ENCODE measurements at places on chromosomes 2 and 18. TPM values are rescaled to one million over a fixed set of nuclear protein-coding genes. Genes with fewer than 3 reads are reported as not detected.
A peak's percentile ranks its signal among the peaks of the same experiment; 100 is the strongest.

LINC00305 gene
- not detected for total RNA-seq

SERPINB11 gene
- not detected for total RNA-seq

AP1S3 gene
- total RNA-seq, result 12.8 TPM

IKZF2 gene
- total RNA-seq, result 1.7 TPM

GPR75 gene
- total RNA-seq, result 0.35 TPM

C1QL2 gene
- total RNA-seq, result not detected

CNGA3 gene
- not detected for total RNA-seq

EVX2 gene
- total RNA-seq, result not detected

NT5C1B gene
- total RNA-seq, result not detected

DNA sequence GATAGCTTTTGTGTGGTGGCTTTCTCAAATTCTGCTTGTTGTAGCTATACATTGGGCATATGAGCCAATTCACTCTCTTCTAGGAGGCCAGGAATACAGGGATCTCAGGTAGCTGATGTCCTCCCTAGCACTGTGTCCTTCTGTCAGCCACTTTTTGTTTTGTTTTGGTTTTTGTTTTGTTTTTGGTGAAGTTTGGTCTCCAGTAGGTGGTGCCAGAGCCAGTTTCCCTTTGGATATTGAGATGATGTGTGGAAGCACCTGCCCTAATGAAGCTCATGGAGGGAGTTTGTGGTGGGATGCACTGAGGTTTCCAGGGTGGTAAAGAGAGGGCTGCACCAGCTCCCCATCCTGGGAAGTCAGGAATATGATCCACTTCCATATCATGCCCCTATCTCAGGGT, 100.5 kb upstream of the VWC2L start:
- DNase-seq, result no peak

DNA sequence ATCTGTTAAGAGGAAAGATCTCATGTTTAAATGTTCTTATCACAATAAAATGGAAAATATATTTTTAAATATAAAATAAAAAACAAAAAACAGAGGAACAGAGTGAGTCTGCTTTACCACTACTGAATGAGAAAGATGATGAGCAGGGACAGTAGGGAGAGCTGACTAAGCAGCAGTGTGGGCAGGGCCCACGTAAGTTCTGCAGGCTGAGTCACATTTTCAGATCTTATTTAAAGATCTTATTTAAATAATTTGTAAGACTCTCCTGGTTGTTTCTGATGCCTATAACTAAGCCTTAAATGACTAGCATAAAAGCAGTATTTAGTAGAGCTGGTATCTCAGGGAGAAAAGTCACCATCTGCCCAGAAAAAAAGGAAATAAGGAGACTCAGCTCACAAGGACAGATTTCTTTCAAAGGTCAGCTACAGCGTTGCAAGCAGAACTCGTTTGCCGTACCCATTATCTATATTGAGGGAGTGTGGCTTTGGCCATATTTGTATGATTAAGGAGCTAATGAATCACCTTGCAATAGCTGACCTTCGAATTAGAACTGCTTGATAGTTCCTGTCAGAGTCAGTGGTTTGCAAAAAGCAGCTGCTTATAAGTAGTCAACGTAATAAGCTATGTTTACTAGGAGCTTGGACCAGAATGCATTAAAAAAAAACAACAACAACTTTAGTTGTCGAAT, 322.1 kb upstream of the CHAC2 start:
- DNase-seq, result no peak

- DNase-seq, result no peak
These were observed 47.5 kb downstream of the TRIB2 start for GRCh38 chr2:12764075-12764730.

DNA sequence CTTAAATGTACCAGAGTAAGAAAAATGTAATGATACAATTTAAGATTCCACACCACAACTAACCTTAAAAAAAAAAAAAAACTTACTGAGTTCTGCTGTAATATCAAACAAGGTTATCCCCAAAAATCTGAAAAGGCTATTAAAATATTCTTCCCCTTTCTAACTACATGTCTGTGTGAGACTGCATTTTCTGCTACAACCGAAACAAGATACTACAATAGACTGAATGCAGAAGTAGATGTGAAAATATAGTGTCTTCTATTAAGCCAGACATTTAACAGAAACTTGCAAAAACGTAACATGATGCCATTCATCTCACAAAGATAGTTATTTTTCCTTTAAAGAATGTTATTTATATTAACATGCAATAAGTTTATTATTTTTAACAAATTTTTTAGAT, 16.2 kb downstream of the SS18 start:
- DNase-seq, result no peak

DNA sequence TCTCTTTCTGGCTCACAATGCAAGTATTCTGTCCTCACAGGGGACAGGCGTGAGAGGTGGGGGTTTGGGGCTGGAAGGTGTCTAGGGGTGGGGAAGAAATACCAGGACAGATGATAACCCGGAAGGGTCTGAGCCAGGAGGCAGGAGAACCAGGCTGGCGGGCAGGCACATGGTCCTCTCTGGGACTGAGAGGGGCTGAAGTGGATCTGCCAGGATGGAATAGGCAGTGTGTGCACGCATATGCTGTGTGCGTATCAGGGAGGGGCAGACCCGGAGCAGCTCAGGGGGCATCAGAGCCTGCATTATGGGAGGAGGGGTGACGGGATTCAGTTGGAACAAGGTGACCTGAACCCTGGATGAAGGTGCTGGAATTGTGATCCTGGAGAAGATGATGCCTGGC, 157.3 kb downstream of the DYSF start:
- DNase-seq, result no peak

GRCh38 chr2:105761931-105762515, 17.3 kb downstream of the NCK2 start:
- DNase-seq, result no peak

DNA sequence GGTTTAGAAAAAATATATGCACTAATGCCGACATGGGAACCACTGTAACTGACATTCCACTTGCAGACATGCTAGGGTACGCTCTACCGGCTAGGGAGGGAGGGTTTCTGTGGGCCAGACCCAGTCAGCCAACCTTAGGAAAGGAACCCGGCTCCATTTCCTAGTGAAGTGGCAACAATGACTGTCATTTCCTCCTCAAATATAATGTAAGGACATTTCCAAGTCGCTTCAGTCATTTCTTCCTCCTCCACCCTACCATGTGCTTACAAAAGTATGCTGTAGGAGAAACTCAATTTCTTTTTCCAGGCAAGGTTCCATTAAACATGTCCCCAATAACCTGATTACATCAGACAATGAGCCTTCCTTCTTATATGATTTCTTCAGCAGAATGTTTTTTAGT, 64.3 kb upstream of the PSMD14 start:
- DNase-seq, result peak; percentile 37

- no peak for DNase-seq
These were observed 49.1 kb downstream of the GTF3C3 start for GRCh38 chr2:196750291-196750923.

DNA sequence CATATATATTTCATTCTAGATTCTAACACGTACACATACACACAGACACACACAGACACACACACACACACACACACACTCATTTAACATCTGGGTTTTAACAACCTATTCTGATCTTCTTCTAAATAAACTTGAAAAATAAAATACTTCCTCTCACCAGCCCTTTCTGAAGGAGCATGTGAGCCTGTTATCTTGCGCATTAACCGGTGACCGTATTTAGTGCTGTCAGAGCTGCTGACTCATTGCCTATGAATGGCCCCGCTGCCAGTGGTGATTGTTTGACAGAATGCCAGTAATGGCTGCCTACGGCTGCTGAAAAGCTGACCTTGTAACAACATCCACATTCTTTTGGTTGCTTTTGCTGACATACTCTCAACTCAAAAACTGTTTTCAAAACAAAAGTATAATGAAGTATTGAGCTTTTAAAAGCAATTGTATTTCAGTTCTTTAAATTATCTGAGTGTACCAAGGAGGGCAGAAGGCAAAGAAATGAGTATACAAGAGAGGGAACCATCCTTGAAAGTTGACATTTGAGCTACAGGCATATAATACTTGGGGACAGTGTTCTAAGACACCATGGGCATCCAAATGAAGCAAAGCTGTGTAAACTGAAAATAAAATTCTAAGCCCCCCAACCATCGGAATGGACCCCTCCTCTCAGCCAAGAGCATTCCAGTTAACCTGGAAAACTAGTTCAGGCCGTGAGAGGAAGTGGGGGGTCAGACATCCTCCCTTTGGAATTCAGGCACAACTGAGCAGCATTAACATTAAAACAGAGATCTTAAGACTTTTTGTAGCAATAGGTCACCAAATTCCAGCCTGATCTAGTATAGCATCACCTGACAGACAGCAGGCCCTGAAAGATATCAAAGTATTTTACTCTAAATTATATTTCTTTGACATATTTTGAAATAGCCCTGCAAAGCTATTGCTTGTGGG, 50.2 kb upstream of the DTNA start:
- peak; percentile 6 for DNase-seq

DNA sequence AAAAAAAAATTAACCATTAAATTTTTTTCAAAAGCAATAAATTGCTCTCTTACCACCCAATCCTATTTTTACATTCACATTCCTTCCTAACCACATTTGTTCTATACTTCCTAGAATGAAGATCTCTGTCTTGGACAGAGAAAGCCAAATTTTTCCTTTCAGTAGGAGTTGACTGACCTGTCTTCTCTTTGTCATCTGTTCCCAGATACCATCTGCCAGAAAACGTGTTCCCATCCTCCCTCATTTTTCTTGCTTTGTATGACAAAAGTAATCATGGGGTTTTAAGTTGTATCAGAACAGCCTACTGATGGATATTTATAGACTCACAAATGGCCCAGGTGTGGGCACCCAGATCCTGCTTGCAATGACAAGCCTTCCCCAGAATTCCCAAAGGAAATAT, 182.1 kb downstream of the CYP26B1 start:
- DNase-seq, result no peak

- DNase-seq, result no peak
These were observed 231.9 kb downstream of the TWIST2 start for GRCh38 chr2:239079671-239080294.

- DNase-seq, result peak; percentile 40
These were observed 67.9 kb downstream of the POLR1A start for GRCh38 chr2:86037795-86038192.

- DNase-seq, result no peak
These were observed 393.1 kb upstream of the KLHL29 start for GRCh38 chr2:22991844-22992243.

DNA sequence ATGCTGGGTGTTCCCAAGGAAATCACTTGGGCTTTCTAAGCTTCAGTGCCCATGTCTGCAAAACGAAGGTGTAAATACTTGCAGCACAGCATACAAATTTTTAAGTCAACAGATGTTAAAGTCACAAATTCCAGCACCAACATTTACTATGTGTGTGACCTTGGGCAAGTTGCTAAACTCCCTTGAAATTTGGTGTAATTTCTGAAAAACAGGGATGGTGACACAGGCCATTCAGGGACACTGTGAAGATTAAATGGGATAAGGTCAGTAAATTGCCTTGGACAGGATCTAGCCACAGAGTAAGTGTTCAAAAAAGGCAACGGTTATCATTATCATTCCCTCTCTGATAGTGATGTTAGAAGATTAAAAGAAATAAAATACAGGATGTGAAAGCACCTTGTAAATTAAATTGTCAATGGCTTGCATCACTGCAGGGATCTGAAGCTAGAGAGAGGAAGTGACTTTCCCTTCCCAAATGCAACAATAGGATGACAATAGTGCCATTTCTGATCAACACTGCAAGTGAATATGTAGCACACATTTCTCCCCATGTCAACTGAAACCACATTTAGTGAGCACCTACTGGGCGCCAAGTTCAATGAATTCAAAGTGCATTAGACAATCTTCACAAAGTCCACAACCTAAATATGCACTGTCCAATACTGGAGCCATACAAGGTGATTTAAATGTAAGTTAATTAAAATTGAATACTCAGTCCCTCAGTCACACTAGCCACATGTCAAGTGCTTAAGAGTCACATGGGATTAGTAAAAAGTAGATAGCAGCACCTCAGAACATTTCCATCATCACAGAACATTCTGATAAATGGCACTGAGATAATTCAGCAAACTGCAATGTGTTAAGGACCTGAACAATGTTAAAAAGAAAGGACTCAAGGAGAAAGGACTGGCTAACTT, 81.2 kb downstream of the STK39 start:
- DNase-seq, result no peak

- DNase-seq, result peak; percentile 9
These were observed 96.0 kb downstream of the INHBB start for GRCh38 chr2:120441744-120442471.

DNA sequence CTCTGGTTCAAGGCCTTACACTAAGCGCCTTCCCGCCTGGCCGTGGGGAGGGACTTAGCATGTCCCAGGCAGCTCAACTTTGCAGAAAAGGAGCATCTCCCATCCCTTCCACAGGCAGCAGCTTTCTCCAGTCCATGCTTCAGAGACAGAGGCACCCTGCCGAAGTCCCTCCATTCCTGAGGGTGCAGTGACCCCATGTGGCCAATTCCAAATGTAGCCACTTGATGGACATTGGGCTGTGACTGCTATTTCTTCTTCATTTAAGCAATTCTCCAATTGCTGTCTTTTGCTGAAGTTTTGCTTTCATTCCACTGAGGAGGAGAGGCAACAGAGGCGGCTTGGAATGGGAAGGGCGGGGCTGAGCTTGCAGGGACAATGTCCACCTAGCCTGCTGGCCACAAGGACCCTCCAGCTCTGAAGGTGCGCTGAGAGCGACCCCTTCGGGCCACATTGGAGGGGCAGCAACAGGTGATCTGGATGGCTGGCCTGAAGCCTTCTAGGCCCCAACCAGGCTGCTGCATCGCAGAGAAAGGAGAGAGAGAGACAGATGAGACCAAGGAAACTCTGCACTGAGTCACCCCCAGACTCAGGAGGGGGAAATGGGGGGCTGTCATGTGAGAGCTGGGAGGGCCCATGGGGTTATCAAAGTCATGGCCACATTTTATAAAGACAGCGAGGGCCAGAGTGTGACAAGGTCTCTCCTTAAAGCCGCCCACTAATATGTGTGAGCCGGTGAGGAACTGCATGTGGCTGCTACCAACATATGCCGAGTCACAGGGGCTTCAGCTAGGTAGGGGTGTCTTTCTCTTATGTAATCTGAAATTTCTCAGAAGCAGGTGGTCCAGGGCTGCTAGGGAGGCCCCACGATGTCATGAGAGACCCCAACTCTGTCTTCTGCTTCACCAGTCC, 61.3 kb downstream of the LONRF2 start:
- DNase-seq, result peak; percentile 54

DNA sequence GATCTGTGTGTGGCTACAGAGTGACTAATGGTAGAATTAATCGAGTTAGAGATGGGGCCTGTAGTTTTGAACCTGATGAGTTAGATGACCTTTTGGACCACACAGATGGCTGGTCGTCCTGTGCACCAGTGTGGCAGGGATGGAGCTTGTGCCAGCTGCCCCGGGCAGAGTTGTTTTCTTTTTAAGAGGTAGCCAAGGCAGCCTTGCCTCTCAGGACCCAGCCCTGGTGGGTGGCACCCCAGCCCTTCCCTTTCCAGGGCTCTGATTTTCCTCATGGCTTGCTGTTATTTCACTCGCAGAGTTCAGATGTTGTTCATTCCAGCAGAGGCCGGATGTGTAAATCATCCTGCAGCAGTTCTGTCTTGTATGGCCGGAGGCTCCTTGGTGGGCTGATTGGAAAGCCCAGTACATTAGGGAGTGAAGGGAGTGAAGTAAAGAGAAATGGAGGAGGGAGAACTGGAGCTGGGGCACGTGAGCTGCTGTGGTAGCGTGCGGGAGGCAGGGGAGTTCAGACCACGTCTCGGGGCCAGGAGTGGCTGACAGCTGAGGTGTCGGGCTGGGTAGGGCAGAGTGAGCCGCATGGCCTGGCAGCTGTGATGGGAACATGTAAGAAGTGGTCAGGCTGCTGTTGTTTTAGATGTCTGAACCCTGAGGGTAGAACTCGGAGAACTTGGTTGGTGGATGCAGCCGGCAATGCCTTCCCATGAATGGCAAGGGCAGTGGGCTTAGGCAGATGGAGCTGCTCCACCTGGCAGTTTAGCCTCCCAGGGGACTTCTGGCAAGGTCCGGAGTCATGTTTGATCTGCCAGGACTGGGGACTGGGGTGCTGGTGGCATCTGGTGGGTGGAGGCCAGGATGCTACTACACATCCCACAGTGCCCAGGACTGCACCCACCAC, 28.8 kb downstream of the ASAP2 start:
- DNase-seq, result no peak
